Activated CD4-positive, alpha-beta memory T cell treated with anti-CD3 and anti-CD28 coated beads for 36 hours (primary cell): ENCODE measurements at places on chromosomes 3 and 15.

DNA sequence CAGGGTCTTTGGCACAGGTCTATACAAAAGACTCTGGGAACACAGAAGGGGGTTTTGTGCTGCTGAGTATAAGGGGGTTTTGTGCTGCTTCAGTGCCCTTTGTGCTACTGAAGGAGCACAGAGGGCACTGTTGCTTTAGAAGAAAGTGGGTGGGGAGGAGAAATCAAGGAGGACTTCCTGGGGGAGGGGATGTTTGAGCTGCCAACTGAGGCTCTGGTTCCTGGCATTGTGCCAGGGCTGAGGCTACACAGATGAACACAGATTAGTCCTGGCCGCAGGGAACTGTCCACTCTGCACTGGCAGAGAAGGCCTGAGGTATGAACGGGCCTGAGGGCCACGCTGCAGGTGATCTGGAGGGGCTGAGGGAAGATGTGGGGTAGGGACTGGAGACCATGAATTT, 32.2 kb upstream of the SEC13 start:
- no peak for DNase-seq

- peak; percentile 96 for DNase-seq
Observed at GRCh38 chr3:9890249-9891071, at the start of gene JAGN1. JAGN1 (plus strand) TSS chr3:9890610; CDS start chr3:9890723, 113 bp downstream.

DNA sequence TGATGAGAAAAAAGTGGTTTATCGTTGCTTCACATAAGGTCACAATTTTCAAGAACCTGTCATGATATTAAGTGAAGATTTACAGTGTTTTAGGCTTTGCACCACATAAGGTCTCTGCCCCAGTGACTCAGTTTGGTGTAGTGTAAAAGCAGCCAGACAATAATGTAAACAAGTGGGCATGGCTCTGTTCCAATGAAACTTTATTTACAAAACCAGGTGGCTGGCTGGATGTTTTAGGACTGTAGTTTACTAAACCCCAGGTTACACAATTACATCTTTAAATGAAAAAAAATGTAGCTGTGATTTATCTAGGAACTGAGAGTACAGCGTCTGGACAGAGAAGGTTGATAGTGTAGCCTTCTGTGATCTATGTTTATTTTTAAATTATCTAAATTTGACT, 9.7 kb upstream of the FBXL22 start:
- DNase-seq: no peak

DNA sequence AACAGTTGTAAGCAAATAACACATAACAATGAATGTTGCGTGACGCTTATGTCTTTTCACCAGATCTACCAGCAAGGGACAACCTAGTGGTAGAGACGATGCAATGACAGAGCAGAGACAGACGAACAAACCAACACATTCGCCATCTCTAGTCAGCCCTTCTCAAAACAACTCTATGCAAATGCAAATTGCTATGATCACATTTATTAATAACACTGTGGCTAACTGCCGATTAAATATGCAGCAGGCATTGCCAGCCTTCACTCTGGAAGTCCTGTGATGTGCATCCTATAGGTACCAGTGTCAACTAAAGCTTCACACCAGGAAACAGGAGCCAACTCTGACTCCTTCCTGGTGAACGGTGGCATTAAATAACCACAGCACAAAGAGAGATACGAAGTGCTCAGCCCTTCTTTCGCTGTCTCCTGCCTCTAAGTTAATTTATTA, 94.2 kb downstream of the FOXP1 start:
- DNase-seq: no peak

DNA sequence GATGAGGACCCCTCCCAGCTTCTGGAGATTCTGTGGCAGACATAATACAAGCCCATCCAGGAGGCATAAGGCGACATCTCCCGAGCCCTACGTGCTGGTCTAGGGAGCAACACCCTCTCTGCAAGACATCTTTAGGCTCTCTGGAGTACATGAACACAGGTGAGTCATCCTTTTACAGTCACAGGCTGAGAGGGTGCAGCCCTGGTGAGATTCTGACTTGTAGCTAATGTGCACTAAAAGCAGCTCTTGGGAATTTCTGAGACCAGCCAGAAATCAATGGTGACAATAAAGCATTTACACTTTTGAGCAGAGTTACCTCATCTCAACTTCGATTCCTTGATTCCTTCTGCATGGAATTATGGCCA, 131.1 kb downstream of the XXYLT1 start:
- no peak for DNase-seq

GRCh38 chr3:170699158-170700053, 113.5 kb upstream of the SLC7A14 start:
- DNase-seq: no peak

DNA sequence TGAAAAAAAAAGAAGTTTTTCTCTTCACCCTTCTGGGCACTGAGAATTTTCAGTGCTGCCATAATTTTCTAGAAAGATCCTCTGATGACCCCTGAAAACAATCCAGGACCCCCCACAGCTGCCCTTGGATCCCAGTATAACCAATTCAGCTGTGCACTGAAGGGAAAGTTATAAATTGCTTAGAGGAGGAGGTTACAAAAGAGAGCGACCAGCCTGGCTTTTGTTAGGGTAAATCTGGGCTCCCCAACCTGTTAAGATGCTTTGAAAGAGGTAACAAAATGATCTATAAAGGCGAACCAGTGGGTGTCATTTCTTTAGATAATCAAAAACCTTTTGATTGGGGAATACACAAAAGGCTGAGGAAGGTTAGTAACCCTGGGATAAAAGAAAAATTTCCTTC, 407.9 kb upstream of the ATP11B start:
- DNase-seq: no peak

DNA sequence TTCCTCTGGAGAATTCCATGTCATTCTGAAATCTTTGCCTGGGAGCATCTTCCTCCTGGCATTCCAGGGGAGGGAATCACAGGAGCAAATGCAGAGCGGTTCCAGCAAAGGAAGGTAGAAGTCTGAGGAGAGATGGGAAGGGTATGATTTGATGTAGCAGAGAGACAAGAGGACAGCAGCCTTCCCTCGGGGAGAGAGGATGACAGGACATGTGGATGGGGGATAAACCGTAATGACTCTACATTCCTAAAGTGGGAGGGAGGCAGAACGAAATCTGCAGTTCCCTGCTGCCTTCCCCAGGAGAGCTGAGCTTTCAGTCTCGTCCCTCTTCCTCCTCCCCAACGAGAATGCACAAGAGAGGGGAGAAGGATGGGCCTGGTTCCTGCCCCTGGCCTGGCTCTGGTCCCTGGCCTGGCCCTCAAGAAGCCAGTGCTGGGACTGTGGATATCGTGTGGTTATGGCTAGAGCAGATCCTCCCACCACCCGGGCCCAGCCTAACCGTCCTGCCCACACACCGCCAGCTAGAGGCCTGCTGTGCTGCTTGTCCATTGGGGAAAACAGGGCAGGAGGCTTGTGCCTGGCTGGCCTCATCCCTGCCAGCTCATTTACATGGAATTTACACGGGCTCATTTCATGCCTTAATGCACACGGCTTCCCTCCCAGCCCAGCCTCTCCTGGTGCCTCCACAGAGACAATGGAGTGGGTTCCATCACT, 26.6 kb downstream of the SEMA7A start:
- no peak for DNase-seq

- DNase-seq: no peak
Observed at GRCh38 chr3:162740941-162741596, 1244.5 kb downstream of the OTOL1 start.

DNA sequence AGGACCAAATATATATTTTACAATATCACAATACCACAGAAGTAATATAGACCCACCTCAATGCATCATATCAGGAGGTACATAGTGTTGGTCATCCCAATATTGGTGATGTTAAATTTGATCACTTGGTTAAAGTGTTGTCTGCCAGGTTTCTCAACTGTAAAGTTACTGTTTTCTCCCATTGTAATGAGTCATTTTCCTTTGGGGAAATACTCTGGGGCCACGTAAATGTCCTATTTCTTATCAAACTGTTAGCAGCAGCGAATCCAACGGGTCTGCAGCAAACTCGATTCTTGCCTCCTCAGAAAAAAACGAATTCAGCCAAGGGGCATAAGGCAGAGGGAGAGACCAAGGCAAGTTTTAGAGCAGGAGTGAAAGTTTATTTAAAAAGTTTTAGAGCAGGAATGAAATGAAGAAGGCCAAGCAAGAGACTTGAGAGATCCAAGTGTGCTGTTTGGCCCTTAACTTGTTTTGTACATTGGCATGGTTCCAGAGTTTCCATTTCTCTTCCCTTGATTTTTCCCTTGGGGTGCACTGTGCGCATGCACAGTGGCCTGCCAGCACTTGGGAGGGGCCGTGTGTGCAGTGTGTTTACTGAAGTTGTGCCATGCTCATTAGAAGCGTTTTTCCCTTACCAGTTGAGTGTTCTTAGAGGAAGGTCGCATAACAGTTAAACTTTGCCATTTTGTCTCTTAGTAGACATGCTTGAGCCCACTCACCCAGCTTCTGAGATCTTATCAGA, 512.5 kb downstream of the AGBL1 start:
- DNase-seq: no peak

GRCh38 chr3:189123595-189124387, 48.0 kb upstream of the TPRG1 start:
- DNase-seq: no peak

- no peak for DNase-seq
Observed at GRCh38 chr3:14188041-14188754, 9.6 kb downstream of the LSM3 start.

- DNase-seq: no peak
Observed at GRCh38 chr3:136617198-136617597, 135.0 kb downstream of the STAG1 start.

DNA sequence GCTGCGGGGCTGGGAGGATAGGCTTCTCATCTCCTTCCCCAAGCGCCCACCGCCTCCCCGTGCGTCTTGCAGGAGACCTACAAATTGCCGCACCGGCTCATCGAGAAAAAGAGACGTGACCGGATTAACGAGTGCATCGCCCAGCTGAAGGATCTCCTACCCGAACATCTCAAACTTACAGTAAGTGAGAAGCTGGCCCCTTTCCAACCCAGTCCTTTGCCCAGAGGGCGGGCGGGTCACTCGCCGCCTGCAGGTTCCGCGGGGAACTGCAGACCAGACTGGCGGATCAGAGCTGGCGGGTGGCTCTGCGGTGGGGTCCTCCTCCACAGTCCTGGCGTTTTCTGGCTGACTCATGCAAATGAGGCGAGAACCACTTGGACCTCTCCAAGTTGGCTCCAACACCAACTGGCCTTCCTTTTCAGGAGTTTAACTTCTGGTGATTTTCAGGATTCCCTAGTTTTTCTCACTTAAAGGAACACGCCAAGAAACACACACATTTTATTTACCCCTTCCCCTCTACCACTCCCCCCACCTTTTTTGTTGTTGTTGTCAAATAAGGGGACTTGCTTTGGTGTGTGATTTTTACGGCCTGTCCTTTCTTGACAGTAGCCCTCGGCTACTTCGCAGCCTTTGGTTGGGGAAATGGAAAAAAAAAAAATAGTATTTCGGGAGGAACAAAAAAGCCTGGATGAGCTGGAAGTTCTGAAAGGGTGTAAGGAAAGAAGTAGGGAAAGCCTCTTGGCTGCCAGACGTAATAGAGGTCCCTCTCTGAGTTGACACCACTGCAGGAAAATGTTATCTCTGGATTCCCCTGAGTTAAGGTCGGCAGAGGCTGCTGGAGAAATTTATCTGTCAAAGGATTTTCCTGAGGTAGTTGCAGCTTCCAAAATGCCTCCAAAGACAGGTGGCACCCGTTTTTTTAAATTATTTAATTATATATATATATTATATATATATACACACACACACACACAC, 1.3 kb downstream of the BHLHE40 start:
- peak; percentile 95 for DNase-seq

GRCh38 chr3:16802389-16802788, 82.4 kb upstream of the PLCL2 start:
- no peak for DNase-seq

GRCh38 chr3:197495499-197495898, 60.3 kb downstream of the BDH1 start:
- DNase-seq: no peak

GRCh38 chr3:46187876-46188275, 20.2 kb downstream of the CCR1 start:
- DNase-seq: peak; percentile 30

DNA sequence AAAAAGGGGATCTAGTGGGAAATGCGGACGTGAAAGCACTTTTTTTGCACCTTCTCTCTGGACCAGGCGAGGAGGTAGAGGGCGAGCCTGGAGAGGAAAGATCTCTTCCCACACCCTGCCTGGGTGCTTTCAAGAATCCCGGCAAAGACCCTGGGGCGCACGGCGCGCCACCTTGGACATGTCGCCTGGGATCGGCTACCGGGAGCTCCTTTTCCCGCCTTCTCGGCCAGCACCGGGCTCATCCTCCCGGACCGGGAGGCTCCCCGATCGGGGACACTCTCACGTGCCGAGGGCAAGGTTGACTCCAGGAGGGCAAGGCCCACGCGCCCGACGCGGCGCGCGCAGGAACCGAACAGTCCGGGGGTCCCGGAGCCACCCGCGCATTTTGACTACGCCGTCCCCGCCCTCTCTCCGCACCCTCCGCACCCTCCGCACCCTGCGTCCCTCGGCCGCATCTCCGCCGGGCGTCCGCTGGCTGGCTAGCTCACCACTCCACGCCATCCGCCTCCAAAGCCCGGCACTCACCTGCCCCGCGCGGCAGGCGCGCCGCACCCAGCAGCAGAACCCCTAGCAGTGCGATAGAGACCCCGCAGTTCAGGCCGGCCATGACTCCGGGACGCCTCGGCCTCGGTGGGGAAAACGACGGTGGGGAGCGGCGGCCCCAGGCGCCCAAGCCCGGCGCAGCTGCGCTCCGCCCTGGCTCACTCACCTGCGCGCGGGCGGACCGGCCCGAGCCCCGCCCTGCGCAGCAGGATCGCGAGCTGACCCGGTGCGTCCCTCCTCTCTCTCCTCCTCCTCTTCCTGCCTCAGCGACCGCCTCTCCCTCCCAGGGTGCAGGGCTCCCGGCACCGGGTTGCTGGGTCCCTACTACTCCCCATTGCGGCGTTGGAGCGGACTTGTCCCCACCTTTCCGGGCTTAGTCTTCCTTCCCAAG, at the start of gene CDCP1:
Gene CDCP1 (minus strand): TSS at position 698 of the 934 bp plus-strand sequence. CDS start 91 bp downstream, at position 607.
- DNase-seq: no peak
